ENCODE measurements at places on chromosomes 1 and 21.

DNA sequence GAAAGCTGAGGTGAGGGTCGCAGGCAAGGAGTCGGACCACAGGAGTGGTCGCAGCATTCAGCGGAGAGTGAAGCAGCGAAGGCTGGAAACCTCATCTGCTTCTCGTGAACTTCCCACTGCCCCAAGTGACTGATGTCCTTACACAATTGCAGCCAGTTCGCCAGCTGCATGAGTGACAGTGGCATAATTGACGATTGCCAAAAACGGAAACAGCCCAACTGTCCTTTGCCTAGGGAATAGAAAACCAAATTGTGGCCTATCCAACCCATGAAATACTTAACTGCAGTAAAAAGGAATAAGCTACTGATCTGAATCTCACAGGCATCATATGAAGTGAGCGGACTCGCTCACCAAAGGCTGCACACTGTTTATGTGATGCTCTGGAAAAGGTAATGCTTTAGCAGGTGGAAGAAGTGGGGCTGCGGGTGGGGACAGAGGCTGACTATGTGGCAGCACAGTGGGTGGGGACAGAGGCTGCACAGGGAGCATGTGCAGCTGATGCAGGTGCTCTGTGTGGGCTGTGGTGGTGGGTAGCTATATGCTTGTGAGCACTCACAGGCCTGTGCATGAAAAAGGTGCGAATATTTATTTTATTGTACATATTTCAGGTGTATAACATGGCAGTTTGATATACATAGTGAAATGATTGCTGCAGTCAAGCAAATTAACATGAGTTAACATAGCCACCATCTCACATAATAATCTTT lies 4.2 kb upstream of the NLRP3 start:
- no peak for DNase-seq

- no peak for DNase-seq
These were observed 744 bp upstream of the WDR26 start for GRCh38 chr1:224435318-224435763.

- no peak for DNase-seq
These were observed 890.2 kb upstream of the NCAM2 start for GRCh38 chr21:20108016-20108415.

GRCh38 chr1:13730291-13730690 lies 30.3 kb downstream of the PRDM2 start:
- no peak for DNase-seq

- DNase-seq, result no peak
These were observed 343.2 kb downstream of the OLFM3 start for GRCh38 chr1:101653482-101653946.

DNA sequence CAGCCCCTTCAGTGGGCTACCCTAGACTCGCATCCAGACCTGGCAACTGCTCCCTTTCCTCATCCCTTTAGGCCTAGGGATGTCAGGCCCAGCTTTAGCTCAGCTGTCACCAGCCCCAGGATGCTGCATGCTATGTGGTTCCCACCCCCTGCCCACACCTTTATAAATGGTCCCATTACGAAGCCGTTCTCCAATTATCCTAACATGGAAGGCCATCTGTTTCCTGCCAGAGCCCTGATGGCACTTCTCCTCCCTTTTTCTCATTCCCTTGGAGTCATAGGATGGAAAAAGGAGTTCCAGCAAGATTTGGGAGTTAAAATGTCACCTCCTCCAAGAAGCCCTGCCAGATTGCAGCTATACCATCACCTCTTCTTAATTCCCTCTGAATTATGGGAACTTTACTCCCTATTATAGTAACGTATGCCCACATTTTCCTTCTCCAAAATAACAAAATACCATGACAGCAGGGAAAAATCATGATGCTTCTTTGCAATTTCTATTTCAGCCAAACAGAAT lies 205.0 kb upstream of the GRIK3 start:
- no peak for DNase-seq
